ENCODE measurements at places on chromosomes 12 and 14.
A peak's percentile ranks its signal among the peaks of the same experiment; 100 is the strongest.

DNA sequence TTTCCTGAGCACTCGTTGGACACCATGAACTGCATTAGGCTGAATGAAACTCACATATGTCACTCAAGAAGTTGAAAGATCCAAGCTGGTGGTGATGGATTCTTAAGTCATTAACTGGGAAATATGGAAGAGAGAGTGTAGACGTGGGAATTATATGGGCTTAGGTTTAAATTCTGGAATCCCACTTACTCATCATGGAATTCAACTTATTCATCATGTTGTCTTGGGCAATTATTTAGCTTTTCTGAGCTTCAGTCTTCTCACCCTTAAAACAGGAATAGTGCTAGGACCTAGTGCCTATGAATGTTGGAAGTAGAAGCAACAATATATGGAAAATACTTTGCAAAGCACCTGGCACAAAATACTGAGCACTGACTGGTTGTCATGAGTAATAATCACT is 292.4 kb upstream of the TBX3 start:
- no peak for DNase-seq

GRCh38 chr12:94686834-94687628 is 36.7 kb upstream of the TMCC3 start:
- DNase-seq, result no peak

DNA sequence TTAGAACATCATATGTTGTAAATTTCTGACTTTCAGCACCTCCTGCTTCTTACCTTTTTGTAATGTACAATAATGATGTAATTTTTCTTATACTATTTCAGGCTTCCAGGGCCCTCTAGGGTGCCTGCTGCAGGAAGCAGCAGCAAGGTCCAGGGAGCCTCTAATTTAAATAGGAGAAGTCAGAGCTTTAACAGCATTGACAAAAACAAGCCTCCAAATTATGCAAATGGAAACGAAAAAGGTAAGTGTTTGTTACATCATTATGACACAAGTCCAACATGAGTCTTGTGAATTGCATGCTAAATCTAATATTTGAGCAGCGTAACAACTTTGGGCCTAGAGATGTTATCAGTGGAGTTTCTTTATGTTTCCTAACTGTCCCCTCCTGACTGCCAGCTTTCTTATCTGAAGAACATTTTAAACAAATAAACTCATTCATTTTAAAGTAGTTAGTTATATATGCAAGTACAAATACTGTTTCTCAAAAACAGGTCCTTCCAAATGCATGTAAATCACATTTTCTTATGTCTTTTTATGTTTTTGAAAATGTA is 167.6 kb downstream of the NAV3 start:
- DNase-seq, result no peak

- DNase-seq, result no peak
These were observed 5.0 kb downstream of the CARMIL3 start for GRCh38 chr14:24056800-24057184.

- DNase-seq, result no peak
These were observed 201.6 kb upstream of the NUDT4 start for GRCh38 chr12:93176165-93176564.

GRCh38 chr12:90128526-90128925 is 419.9 kb upstream of the ATP2B1 start:
- DNase-seq, result no peak

GRCh38 chr14:20477211-20477876 is 8.1 kb downstream of the PNP start:
- DNase-seq, result peak; percentile 9

DNA sequence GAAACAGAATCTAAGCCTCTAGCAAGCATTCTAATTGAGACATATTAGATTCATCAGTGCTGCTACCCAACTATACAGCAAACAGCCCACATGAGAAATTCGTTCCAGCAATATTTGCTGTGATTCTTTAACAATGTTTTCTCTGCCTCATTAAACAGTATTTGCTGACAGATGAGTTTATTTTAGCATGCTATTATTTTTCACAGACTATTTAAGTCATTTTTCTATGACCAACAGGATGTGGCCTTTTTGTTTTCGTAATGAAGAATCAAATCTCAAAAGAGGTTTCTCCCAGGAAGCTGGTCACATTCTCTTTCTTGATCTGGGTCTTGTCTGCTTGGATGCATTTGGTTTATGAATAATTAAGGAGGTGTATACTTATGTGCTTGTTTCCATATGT is 23.2 kb upstream of the SERPINA12 start:
- no peak for DNase-seq

- DNase-seq, result no peak
These were observed 212.6 kb downstream of the PTPRO start for GRCh38 chr12:15534874-15535273.

GRCh38 chr12:52687497-52688385 is 7.5 kb upstream of the KRT1 start:
- DNase-seq, result no peak

GRCh38 chr12:55931317-55931779 is 386 bp downstream of the DGKA start:
- no peak for DNase-seq

DNA sequence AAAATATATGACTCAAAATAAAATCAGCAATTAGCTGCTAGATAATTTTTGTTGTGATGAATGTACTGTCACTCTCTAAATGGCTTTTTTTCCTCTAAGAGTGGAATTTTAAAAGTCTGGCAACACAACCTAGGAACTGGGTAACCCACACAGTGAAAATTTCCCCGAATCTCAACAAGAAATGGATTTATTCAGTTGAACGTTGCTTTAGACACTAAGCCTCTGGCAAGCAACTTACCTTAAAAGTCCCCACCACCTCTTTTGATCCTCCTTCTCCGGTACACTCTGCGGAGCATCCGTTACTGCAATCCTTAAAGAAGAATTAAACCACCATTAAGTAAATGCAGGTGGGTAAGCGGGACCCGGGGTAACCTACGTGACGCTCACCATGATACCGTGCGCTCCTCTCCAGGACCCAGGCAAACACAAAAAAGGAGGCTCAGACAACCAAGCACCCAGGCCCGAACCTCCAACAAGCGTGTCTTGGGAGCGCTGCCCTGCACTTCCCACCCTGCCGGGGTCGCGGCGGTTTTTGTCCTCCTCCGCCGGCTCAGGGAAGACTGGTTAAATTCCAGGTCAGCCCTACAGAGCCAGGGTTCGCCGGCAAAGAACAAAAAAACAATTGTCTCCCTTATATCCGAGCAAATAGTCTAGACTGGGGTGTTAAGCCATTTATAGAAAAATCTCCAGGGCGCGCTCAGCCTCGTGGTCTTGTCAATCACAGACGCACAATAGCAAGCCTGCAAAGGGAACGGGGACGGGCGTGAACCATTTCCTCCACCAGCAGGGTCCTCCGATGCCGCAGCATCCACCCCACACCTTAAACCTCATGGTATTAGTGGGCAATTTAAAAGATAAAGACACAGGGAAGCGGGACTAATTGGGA is 47.1 kb downstream of the BCAT1 start:
- no peak for DNase-seq

DNA sequence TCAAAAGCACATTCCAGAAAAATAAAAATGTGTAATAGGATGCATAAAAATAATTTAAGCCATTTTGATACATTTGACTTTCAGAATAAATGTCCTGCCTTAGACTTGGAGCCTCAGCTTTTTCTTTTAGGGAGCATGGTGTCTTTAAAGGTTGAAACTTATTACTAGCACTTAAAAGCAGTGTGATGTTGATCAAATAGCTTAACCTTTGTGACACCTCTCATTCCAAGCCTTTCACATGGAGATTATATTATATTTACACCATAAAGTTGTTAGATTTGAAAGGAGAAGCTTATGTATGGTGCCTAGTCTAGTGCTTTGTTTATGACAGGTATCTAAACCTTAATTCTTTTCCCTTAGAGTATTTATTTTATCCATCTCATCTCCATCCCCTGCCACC is 61.9 kb downstream of the KTN1 start:
- DNase-seq, result no peak

GRCh38 chr14:85233756-85234155 is 296.2 kb upstream of the FLRT2 start:
- DNase-seq, result no peak

Measured in NCI-H1092 treated with DMSO at 0.1 percent for 48 hours (cell line).